ENCODE measurements at places on chromosomes 2 and 18.
A peak's percentile ranks its signal among the peaks of the same experiment; 100 is the strongest.

DNA sequence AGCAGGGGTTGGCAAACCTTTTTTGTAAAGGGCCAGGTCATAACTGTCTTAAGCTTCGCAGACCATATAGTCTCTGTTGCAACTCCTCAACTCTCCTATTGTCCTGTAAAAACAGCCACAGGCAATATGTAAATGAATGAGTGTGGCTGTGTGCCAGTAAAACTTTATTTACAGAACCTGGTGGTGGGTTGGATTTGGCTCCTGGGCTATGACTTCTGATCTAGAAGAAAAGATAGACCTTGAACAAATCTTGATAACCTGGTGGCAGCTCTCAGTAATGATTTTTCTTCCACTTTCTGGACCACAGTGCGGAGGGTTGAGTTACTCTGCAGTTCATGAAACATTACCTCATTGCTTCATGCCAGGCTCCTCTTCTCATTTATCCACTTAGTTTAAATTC lies 139.3 kb downstream of the MYCN start:
- DNase-seq, result no peak

GRCh38 chr2:17780546-17780945 lies 26.6 kb downstream of the GEN1 start:
- no peak for DNase-seq

DNA sequence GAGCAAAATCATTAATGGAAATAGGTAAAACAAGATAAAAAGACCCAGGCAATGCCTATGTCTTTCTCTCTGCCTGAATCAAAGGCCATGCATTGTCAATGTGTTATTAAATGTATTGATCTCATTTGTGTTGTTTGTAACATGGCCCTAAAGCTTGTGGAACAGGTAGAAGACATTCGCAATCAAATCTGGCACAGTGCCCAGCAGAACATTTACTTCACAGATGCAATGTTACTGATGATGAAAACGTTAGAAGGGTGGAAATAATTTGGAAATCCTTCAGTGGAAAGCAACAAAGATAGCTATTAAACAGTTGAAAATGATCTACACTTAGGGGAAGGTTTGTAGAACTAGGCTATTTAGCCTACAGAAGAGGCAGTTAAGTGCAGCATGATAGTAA lies 368.2 kb downstream of the EPHA4 start:
- no peak for DNase-seq

DNA sequence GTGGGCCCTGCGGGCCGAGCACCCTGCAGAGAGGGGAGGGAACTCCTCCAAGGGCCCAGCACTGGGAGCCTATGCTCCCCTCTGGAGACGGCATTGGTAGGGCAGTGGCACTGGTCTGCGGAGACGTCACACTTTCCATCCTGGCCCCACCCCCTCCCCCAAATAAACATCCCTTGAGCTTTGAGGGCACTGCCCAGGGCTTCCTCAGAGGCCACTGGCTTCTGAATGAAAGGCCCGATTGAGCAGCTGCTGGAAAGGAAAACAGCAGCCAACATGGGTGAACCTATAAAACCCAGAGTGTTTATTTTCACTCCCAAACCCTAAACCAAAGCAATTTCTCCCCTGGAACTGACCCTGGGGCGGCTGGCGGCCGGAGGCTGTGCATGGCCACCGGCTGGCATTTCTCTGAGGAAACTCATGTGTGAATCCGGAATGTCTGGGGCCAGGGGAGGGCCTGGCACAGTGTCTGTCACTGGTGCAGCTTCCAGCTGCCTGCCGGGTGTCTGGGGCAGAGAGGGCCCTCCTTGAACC lies 138.9 kb downstream of the DYSF start:
- DNase-seq, result no peak

- no peak for DNase-seq
Observed at GRCh38 chr2:77977471-77978063, 455.4 kb upstream of the LRRTM4 start.

GRCh38 chr2:19754907-19755306 lies 146.9 kb downstream of the TTC32 start:
- peak; percentile 50 for DNase-seq

DNA sequence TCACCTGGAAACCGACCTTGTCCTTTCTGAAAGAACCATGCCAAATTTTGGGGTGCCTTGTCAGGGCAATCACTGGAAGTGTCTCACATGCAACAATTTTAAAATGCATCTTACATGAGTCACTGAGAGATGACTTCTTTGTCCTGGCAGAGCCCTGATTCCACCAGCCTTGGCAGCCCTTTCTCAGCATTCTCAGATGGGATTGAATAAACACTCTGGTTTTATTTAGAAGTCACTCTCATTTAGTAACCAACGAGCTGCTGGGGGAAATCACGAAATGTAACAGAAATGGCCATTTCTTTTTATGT lies 3.8 kb upstream of the ATP8B1 start:
- DNase-seq, result peak; percentile 60

GRCh38 chr2:71548646-71549425 lies 95.5 kb downstream of the DYSF start:
- DNase-seq, result peak; percentile 73

- DNase-seq, result no peak
Observed at GRCh38 chr2:233336541-233336940, 17.8 kb upstream of the DGKD start.

GRCh38 chr18:58045242-58046092 lies 1.4 kb downstream of the NEDD4L start:
- peak; percentile 28 for DNase-seq

GRCh38 chr2:20556756-20557155 lies 94.1 kb downstream of the HS1BP3 start:
- DNase-seq, result no peak

GRCh38 chr2:217835931-217836891 lies 166.6 kb downstream of the TNS1 start:
- peak; percentile 99 for DNase-seq

DNA sequence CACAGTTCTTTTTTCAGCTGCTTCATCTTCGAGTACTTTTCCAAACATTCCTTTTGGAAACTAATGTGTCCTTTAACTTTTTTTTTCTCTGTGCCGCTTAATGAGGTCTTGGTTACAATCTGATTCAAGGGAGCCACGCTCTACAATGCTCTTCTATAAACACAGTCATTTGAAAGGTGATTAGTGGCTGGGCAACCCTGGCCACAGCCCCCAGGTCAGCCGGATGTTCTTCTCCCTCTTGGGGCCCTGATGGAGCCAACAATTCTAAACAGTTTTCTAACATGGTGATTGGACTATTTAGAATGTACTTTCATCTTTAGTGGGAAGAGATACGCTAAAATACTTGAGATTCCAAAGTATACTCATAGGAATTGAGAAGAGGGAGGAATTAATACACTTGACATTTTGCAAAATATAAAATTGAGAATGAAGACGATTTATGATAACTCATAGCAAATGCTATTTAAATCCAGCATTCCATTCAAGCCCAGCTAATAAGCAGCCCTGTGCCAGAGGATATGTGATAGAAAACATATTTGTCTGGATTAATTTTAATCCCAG lies 83.7 kb upstream of the MBOAT2 start:
- no peak for DNase-seq

GRCh38 chr2:121722479-121722878 lies 14.2 kb downstream of the NIFK start:
- peak; percentile 52 for DNase-seq

DNA sequence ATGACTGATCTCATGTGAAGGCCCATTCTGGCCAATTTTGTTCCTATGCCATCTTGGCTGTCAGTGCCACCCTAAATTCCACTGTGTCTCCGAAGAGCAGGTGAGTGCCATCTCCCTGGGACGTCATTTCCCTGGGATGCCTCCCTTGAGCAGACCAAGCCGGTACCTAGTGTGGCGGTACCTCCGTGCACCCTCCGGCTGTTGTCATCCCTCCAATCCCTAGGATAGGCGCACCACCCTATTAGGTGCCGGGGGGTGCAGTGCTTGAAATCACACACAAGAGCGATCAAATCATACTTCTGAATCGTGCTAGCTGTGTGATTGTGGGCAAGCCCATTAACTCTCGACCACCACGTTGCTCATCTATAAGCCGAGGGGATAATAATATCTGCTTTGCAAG lies 81.8 kb upstream of the GLI2 start:
- DNase-seq, result no peak

GRCh38 chr2:5798084-5798483 lies 105.9 kb downstream of the SOX11 start:
- DNase-seq, result no peak

DNA sequence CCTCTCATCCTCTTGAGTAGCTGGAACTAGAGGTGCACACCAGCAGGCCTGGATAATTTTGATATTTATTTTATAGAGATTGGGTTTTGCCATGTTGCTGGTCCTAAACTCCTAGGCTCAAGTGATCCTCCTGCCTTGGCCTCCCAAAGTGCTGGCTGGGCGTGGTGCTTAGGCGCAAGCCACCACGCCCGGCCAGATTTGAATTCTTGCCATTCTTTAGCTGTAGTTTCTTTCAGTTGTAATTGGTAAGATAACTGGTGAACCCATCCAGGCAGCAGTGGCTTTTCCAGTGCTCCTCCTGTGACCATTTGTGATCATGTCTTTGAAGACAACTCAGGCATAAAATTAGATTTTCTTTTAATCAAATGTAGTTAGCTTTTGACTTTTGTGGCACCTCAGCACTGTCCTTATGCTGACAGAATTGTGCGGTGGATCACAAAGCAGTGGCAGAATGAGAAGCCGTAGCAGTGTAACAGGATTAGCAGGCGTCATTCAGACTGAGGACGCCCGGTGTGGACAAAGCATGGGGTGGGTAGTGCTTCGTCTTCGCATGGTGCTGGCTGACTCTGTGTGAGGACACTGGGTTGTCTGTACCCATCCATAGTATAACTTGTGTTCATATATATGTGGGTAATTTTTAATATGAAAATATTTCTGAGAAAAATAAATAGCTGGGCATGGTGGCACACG lies 30.0 kb upstream of the TOGARAM2 start:
- DNase-seq, result no peak

DNA sequence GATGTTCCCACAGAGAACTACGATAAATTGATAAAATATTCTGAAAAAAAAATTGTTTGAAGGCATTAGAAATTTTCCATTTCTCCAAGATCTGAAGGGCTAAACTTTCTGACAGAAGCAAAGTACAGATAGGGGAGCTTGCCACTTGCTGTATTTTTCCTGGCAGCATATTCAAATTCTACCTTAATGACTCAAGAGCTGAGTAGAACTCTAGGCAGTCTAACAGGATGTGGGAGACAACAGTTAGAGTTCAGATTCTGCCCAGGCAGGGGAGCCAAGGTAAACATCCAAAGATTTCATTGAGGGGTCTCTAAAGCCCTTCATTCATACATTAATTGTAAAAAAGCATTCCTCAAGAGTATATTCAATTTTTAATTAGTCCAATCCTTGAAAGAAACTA lies 46.0 kb upstream of the RIT2 start:
- DNase-seq, result peak; percentile 70

- DNase-seq, result no peak
Observed at GRCh38 chr18:14962626-14963025, 214.7 kb downstream of the ANKRD30B start.

DNA sequence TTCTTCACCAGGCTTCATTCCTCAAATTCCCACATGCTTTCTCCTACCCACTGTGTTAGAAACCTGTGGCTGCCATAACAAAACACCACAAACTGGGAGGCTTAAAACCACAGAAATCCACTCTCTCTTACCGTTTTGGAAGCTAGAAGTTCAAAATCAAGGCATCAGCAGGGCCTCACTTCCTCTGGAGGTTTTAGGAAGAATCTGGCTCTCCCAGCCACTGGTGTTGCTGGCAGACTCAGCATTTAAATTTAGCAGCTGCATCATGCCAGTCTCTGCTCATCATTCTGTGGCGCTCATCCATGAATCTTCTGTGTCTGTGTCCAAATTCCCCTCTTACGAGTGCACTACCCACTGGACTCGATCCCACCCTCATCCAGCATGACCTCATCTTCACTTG lies 248.5 kb downstream of the ZNF516 start:
- no peak for DNase-seq

DNA sequence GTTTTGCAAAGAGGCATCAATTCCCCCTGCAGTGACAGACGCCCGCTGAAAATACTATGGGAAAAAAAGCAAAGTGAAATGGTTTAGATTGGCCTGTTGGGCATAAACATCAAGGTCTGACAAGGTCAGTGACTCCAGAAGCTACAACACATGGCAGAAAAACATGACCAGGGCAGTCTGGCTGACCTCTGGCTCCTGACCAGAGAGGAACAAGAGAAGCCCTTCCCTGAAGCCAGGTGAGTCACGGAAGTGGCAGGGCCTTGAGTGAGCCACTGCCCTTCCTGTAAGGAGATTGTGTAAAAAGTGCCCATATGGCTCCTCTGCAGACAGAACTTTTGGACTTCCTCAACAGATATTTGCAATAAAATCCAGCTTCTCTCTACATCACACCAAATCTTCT lies 72.0 kb downstream of the DNER start:
- DNase-seq, result no peak

DNA sequence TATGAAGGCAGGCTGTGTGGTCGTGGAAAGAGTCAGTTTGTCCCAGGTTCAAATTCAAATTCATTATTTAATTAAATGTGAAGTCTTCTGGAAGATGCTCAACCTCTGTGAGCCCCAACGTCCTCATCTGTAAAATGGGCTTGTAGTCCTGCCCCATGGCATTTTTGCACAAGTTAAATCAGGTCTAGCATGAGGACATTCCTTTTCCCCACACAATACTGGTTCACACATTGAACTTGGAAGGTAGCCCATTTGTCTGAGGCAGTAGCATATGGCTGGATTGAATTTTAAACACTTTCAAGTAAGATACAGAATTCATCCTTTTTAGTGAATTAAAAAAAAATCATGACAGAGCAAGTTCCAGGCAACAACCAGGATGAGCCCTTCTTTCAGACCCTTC lies 665.4 kb upstream of the HS6ST1 start:
- no peak for DNase-seq
